Stimulated activated CD8-positive, alpha-beta memory T cell treated with anti-CD3 and anti-CD28 coated beads, Interleukin-15, amount 100 ng/mL, for 4 hours (primary cell): ENCODE measurements at places on chromosomes 7 and 10.
A peak's percentile ranks its signal among the peaks of the same experiment; 100 is the strongest.

DNA sequence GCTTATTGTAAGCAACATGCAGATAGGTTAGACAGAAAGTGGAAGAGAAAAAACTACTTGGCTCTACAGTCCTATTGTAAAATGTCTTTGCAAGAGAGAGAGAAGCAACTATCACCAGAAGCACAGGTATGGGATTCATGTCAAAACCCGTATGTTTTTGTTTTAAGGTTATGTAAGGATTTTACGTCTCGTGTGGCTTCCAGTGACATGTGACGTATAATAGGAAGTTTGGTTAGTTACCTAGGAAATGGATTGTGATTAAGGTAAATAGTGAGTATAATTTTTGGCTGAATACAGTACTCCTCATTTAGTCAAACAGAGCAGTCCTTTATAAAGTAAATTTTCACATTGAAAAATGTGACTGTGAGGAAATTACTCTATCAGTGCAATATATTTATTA, 62.0 kb downstream of the PHF14 start:
- no peak for DNase-seq

DNA sequence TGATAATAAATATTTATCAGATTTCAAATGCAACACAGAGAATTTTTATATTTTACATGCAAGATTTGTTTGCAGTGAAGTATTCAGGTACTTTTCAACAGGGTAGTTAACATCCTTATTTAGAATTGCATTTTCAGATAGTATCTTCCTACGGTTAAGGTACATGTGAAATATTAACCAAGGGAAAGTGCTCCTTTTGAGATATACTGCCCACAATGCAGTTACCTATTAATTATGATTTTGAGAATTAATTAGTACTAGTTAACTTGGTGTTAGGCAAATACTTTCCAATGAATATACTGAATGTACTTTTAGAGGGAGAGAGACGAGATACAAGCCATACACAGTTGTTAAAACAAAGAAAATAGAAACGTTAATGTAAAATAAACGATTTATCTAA, 206.2 kb upstream of the YAE1 start:
- no peak for DNase-seq

GRCh38 chr7:128422842-128423241, 13.1 kb upstream of the IMPDH1 start:
- DNase-seq, result no peak

DNA sequence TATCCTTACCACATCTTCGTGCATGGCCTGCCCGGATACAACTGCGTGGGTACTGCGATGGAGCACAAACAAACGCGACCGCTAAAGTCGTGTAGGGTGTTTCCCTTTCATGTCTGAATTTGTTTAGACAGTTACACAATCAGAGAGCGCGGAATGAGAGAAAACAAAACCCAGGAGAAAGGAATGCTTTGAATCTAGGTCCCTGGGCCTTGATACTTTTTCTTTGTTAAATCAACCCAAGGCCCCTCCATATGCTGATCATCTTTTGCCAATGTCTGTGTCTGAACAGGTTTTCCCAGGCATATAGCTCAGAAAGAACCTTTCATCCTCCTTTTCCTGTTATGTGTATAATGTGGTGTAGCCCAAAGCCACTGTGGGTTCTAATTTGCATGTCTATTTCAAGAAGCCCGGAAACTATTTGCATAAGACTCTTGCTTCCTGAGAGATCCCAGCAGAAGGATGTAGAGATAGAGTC, 145.8 kb downstream of the FRMD4A start:
- no peak for DNase-seq

- DNase-seq, result no peak
These were observed 36.8 kb upstream of the R3HCC1L start for GRCh38 chr10:98097616-98098015.

GRCh38 chr7:17056491-17057142, 174.8 kb upstream of the AGR3 start:
- no peak for DNase-seq

DNA sequence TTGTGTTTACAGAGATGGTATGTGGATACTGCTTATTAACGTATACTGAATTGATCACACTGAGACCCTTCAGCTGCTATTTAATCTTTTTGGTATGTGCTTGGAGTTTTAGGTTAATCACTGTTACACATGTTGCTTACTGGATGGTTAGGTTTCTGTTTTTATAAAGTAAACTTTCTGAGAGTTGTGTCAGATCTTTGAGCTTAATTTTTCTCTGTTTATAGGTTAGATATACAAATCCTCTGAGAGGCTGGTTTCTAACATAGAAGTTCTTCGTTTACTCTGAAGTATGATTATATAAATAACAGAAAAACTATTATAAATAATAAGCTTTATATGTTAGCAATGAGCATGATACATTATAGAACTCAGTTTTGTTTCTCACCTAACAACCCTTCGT, 123.1 kb downstream of the NSUN6 start:
- DNase-seq, result no peak

DNA sequence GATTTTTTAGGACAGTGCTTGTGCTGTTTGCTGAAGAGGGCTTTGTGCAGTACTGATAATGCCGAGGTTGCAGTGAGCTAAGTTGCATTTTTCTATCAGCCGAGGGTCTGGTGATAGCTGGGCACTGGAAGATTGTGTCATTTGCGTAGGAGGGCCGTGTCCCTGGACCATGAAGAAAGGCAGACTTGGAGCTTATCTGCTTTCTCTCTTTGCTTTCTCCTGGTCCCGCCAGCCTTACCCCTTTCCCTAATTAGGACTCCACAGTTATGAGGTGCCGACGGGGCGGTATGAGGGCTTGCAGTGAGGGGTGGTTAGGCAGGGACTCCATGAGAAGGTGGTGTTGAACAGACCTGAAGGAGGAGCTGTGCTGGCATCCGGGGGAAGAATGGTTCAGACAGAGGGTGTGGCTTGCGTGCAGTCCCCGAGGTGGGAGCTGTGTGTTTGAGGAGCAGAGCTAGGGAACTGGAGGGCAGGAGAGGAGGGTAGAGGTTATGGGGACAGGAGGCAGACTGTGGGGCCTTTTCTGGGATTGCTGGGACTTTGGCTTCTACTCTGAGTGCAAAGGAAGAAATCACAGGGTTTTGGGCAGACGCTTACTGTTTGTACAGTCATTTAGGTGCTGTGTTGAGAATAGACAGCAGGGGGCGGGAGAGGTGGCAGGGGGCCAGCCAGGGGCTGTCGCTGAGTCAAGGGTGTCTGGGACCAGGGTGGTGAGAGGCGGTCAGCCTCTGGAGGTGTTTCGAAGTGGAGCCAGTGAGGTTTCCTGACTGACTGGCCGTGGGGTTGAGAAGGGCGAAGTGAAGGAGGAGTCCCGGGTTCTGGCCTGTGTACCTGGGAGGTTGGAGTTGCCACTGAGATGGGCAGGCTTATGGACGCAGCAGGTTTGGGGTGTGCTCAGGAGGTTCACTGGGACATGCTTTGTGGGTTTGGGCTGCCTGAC, 43.4 kb downstream of the PRF1 start:
- peak; percentile 45 for DNase-seq

- DNase-seq, result no peak
These were observed 214.4 kb downstream of the FAM107B start for GRCh38 chr10:14560274-14560673.

DNA sequence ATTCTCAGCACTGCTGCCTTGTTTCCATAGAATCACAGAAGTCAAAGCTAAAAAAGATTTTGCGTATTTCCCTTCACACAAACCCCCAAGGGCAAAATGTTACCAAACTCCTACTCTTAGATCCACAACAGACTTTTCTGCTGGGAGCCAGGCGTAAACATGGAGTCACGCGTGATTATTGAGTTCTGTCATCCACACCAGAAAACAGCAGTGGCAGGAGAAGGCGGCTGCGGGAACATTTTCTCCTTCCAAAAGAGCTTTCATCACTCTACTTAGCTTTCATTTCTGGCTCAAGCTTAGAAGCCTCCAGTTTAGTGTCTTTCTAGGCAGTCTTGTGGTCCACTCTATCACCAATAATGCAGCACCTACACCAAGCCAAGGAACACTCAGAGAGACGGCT, 712.9 kb upstream of the NRP1 start:
- no peak for DNase-seq

GRCh38 chr10:114379631-114380041, 24.7 kb downstream of the AFAP1L2 start:
- no peak for DNase-seq

GRCh38 chr10:15427843-15428414, 56.8 kb upstream of the FAM171A1 start:
- DNase-seq, result no peak

DNA sequence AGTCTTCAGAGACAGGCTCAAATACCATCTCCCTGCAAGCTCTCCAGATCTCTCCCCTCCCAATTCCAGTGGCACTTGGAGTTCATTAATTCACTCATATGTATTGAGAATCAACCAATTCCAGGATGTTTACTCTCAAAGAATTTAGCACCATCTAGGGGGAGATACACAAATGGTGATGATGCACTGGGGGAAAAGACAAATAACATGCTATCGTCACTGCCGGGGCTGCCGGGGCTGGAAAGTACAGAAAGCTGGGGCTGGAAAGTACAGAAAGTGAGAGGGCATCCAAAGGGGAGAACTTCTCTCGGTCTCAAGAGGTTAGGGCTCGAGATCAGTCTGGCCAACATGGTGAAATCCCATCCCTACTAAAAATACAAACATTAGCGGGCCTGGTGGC, 118.7 kb downstream of the MKX start:
- DNase-seq, result no peak

DNA sequence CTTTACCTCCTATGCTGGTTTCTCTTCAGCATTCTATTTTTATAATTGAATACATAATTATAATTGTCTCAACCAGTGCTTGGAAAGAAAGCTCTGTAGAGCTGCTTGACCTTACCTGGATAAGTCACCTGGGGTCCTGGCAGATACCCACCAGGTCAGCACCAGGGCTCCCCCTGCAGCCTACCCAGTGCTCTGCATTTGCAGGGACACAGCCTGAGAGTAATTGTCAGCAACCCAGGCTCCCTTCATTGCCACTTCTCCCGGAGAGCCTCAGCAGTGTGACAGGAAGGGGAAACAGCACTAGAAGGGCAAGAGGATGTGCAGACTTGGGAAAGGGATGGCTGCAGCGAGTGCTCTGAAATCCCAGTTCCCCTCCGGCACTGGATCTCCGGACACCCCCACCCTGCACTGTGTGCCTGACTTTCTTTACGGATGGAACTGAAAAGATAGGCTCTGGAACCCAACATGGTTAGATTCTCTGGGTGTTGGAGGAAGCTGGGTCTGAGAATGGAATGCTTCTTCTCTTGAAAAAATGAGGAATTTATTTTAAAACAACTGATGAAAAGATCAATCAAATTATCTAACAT, 11.4 kb upstream of the PAX4 start:
- DNase-seq, result no peak

- DNase-seq, result no peak
These were observed 96.1 kb downstream of the SH3PXD2A start for GRCh38 chr10:103759100-103759781.

DNA sequence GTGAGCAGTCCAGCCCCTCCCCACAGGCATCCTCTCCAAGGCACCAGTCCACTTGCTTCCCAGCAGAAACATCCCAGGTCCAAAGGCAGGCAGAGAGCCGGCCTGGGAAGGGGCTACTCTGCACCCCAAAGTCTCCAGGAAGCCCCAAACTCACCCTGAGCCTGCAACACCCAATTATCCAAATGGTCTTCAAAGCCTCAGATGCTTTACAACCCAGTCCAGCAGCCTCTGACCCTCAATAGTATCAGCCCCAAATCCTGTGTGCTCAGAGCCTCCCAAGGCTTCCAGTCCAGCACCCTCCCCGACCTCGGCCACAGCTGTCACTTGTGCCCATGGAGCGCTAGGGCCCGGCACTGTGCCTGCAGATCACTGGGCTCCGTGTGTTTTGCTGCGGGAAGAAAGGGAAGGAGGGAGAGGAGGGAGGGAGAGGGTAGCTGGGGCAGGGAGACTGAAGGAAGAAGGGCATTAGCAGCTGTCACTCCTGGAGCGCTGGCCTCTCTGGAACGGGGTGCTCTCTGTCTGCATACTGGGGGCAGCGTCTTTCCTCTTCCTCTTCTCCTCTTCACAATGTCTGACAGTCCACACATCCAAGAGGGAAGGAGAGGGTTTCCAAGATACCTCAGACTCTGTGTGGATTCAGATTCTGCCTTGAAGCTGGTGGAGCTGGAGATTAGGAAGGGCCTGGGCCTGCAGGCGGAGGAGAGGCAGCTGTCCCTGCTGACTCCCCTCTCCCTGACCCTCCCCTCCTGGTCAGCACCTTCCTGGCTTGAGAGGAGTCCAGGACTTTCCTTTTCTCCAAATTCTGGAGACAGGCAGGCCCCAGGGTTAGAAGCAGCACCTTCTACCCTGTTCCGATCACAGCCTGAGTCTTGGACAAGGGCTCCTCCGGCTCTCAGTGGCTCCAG, 13.2 kb downstream of the CALML5 start:
- DNase-seq, result no peak

- DNase-seq, result no peak
These were observed 8.3 kb downstream of the ADD3 start for GRCh38 chr10:110016039-110016438.

- no peak for DNase-seq
These were observed 9.2 kb downstream of the ZCCHC24 start for GRCh38 chr10:79436066-79436849.

GRCh38 chr7:54897891-54898290, 120.9 kb upstream of the EGFR start:
- DNase-seq, result no peak

GRCh38 chr10:49139028-49139845, 5.4 kb upstream of the FAM170B start:
- DNase-seq, result no peak

GRCh38 chr10:61792921-61793320, 108.6 kb upstream of the ARID5B start:
- DNase-seq, result no peak
